ENCODE measurements at places on chromosomes 4 and X.

DNA sequence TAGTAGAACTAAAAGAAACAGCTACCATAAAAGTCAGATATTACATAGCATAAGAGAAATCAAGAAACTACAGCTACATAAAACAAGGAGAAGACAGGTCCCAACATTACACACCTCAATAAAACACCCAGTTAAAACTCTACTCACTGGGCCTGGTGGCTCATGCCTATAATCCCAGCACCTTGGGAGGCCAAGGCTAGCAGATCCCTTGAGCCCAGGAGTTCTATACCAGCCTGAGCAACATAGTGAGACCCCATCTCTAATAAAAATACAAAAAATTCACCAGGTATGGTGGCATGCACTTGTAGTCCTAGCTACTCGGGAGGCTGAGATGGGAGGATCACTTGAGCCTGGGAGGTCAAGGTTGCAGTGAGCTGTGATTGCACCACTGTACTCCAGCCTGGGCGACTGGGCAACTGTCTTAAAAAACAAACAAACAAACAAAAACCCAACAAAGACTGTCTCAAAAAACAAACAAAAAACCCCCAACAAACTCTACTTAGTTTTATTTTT, 15.2 kb upstream of the TXLNG start:
- no peak for DNase-seq
- no peaks in the 10 kb centered on the region for H3K27me3 ChIP-seq
- H3K4me1 ChIP-seq, result no peaks in the 10 kb centered on the region
- no peak overlapping the region for H3K27ac ChIP-seq

DNA sequence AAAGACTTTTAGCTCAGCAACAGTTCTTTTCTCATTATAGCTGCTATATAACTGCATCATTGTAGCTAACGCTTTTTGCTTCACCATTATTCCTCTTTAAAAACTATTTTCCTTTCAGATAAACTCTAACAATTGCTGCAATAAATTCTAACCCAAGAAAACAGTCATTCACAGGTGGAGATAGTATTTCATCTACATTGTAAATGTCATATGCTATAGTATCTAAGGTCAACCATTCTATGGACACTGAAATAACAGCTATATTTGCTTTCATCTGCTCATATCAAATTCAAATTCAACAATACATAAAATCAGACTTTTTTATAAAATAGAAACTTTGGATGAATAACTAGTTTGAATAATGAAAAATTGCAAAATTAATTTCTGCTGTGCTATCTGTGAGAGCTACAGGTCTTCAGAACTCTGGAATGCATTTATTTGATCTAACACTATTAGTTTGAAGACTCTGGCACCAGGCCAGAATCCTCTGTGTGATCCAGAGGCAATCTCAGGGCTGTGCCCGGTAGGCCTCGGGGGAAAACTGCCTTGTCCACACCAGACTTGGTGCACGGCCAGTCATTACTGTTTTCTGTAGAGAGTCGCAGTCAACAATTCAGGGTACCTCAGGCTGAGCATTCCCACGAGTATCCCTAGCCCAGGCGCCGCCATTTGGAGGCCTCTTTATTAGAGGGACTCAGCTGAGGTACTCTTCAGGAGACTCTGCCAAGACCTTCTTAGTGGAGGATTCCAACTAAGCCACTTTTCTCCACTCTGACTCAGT, 332.4 kb downstream of the SLC7A11 start:
- H3K4me1 ChIP-seq, result no peaks in the 10 kb centered on the region
- no peaks in the 10 kb centered on the region for H3K27me3 ChIP-seq
- no peak overlapping the region for H3K27ac ChIP-seq
- no peak overlapping the region for H3K4me3 ChIP-seq

DNA sequence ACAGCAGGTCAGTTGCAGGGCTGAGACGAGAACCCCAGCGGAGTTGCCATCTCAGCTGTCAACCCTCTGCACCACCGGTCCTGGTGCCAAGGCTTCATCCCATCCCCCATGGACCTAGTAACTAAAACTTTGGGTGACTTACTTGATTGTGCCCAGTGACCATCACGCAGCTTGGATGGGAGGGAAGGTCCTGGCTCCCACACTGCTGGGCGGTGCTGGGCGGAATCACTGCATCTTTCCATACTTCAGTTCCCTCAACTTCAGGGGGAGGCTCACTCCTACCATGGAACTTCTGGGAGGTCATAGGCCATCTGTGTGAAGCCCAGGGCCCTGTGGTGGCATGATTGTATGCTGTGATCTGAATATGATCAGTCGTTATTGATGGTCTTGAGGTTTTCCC, 26.2 kb upstream of the JAKMIP1 start:
- peaks cover 5% of the 10 kb centered on the region for H3K27me3 ChIP-seq
- no peak for DNase-seq
- H3K4me3 ChIP-seq, result no peak overlapping the region
- H3K36me3 ChIP-seq, result no peaks in the 10 kb centered on the region
- H3K27ac ChIP-seq, result no peak overlapping the region

DNA sequence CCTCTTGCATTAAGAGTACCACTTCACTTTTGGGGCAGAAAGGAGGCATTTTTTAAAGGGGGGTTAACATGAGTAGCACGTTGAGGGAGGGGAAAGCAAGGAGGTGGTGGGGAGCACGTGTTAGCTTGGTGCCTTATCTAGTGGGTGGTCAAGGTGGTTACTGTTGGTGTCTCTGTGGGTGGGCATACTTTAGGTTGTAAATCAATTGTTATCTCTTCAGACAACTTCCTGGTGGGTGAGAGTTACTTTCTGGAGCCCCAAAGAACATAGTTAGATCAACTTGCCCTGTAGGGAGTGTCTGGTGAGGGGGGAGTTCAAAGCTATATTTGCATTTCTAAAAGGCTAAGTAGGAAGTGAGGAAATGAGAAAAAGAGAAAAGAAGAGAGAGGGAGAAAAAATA, 297.7 kb upstream of the CLNK start:
- H3K36me3 ChIP-seq, result no peaks in the 10 kb centered on the region
- no peak overlapping the region for H3K4me3 ChIP-seq
- peaks cover 2% of the 10 kb centered on the region for H3K4me1 ChIP-seq
- DNase-seq, result no peak

DNA sequence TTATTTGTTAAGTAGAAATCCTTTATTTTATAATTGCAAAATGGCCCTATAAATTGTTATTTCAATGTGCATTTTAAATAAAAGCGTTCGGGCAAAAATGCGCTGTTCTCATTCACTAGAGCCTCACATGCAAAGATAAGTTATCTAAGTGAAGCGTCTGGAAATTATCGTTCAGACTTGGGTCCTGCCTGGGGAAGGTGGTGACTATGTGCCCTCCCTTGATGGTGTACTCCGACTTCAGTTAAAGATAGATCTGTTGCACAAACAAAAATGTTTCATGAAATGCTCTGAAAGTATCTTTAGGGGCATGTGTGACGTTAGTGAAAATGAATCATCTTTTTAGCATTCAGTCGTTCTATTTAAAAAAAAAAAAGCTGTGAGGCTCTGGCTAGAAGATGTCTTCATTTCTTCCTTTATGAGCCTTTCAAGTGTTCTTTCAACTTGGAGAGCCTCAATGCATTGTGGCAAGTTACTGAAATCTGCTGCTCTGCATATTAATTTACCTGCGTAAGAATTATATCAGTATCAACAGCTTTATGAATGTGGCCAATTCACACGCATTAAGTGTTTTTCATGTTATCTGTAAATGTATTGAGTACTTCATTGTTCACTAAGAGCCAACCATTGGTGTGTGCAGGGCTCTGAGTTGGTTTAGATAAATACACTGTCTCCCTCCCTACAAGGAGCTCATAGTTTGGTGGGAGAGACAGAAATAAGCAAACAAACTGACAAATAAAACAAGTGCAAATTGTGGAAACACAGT, 83.0 kb downstream of the AFF1 start:
- DNase-seq, result no peak
- peaks cover 11% of the 10 kb centered on the region for H3K4me1 ChIP-seq
- no peaks in the 10 kb centered on the region for H3K27me3 ChIP-seq
- H3K36me3 ChIP-seq, result no peaks in the 10 kb centered on the region
- no peak overlapping the region for H3K4me3 ChIP-seq
- H3K27ac ChIP-seq, result no peak overlapping the region

DNA sequence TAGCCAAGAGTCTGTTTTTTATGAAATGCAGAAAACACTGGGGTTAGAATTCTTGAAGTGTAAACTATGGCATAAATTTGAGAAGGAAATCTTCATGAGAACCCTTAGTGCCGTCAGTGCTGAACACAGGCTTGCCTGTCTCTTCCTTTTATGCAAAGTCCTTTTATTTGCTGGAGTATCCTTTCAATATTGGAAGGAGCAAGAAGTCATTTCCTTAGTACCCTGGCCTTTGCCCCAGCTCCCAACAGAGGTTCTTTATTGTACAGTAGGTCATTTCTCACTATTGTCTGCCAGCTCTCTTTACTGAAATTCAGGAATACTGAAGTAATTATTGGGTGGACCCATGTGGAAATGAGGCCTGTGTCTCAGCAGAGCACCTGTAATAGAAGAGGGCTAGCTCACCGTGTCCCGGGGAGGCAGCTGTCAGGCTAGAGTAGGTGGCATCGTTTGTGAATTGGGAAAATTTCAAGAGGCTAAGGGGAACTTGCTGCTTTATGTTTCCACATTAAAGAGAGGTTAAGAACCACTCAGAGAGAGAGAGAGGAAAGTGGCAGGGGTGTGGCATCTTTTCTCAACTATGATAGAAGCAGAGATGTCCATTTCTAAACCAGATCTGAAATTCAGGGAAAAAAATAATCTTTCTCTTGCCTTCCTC, 8.7 kb downstream of the FHDC1 start:
- no peak for DNase-seq
- peaks cover 7% of the 10 kb centered on the region for H3K27me3 ChIP-seq
- H3K36me3 ChIP-seq, result no peaks in the 10 kb centered on the region
- H3K27ac ChIP-seq, result no peak overlapping the region
- no peaks in the 10 kb centered on the region for H3K4me1 ChIP-seq
- no peak overlapping the region for H3K4me3 ChIP-seq

- no peaks in the 10 kb centered on the region for H3K4me1 ChIP-seq
- H3K27me3 ChIP-seq, result no peaks in the 10 kb centered on the region
- no peak overlapping the region for H3K4me3 ChIP-seq
- no peak overlapping the region for H3K27ac ChIP-seq
- no peak for DNase-seq
Observed at GRCh38 chrX:97446298-97446882, 562.7 kb downstream of the RPA4 start.

Measured in T-cell (primary cell).